ENCODE measurements at places on chromosomes 7 and 10.

- no peak for DNase-seq
Observed at GRCh38 chr10:29189256-29189655, 99.6 kb upstream of the LYZL1 start.

DNA sequence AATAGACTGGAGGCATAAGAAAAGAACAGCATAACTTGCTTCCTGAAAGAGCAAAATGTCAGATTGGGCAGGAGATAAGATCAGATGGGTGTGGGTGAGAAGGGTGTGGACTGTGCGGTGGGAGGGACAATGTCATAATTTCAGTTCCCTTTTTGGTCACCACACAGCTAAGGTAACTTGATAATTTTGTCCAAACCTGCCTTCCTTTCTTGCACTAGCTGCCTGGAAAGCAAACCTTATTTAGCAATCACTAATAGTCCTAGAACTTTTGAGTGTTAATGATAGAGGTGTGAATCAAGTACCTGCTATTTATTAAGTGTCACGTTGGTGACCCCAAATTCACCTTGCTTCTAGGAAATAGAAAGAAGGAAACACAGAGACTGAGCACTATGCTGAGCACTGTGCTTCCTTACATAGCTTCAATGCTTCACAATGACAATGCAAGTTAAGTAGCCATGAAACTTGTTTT is 72.4 kb upstream of the SP4 start:
- no peak for DNase-seq

GRCh38 chr10:71521504-71522441 is 125.1 kb downstream of the CDH23 start:
- DNase-seq: no peak

GRCh38 chr10:71483135-71483534 is 86.4 kb downstream of the CDH23 start:
- DNase-seq: no peak

DNA sequence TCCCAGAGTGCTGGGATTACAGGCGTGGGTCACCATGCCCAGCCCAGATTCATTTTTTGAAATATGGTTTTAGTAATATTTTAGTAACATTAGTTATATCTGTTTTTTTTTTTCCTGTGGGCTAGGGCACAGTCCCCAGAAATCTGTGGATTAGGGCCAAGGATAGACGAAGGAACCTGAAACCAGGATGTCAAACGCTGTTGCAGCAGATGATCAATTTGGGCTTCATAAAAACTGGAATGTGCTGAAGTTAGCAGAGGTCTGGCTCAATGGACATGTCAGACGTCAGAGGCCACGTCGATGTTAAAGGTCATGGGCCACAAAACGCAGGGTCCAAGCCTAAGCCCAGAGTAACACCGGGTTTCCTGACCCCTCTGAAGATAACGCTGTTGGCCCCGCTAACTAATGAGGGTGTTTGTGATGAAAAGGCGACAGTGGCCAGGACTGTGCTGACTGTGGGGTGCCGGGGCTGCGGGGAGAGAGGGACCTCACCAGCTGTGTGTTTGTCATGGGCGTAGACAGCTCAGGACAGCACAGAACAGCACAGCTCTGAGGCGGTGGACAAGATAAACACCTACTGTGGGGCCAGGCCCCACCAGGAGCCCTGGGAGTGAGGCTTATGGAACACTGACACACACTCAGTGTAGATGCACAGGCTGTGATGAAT is 23.8 kb upstream of the GTPBP4 start:
- DNase-seq: no peak

- no peak for DNase-seq
Observed at GRCh38 chr7:101172854-101173751, 7.0 kb downstream of the NAT16 start.

DNA sequence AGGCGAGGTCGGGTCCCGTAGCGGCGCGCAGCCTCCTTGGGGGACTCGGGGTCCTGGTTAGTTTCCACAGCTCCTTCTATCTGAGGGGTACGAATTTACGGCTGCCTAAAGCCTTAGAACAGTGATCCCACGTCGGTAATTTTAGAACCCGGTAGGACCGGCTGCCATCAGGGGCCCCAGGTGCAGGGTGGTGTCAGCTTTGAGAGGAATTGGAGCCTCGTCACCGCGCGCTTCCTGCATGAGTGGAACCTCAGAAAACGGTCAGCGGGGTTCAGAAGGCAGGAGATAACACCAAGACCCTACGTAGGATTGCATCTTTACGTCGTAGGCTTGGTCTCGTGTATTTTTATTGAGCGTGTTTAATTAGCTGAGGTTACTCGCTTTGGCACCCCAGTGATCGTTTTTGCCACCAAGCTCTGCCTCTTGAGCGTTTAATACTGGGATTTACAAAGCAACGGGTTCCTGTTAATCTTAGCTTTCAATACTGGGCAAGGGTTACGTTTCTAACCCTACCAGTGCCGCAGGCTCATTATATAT is 443 bp downstream of the RNF32 start:
- DNase-seq: no peak

DNA sequence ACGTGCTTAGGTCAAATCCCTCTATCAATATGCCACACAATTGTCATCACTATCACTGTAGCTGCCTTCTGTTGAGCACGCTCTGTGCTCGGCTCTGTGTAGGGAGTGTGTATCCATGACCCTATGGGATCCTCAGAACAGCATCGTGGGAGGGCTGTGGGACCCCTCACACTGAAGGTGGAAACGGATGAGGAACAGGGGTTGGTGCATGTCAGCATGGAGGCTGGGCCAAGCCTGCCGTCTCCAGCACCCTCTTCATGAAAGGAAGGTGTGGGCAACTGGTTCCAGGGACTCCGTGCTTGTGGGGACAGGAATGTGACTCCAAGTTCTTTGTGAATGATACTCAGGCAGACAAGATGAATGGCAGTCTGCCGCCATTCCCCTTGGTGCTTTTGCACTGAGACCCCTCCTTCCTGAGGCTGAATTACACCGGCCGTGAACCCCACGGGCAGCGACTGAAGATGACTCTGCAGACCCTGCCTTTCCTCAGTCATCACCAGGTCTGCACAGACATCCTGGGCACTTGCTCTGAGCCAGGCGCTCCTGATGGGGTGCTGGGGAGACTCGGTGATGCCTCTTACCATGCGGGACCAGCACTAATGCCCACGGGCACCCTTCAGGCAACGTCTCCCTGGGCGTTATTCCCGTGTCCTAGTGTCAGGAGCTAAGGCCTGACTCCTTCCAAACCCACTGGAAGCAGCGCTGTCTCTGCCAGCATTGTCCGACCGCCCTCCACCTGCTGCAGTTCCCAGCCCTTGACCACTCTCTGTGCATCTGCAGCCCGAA is 495.2 kb downstream of the TCERG1L start:
- DNase-seq: no peak

- DNase-seq: no peak
Observed at GRCh38 chr7:78702770-78703169, 750.7 kb downstream of the MAGI2 start.

GRCh38 chr7:84025332-84025927 is 169.2 kb downstream of the SEMA3A start:
- no peak for DNase-seq

DNA sequence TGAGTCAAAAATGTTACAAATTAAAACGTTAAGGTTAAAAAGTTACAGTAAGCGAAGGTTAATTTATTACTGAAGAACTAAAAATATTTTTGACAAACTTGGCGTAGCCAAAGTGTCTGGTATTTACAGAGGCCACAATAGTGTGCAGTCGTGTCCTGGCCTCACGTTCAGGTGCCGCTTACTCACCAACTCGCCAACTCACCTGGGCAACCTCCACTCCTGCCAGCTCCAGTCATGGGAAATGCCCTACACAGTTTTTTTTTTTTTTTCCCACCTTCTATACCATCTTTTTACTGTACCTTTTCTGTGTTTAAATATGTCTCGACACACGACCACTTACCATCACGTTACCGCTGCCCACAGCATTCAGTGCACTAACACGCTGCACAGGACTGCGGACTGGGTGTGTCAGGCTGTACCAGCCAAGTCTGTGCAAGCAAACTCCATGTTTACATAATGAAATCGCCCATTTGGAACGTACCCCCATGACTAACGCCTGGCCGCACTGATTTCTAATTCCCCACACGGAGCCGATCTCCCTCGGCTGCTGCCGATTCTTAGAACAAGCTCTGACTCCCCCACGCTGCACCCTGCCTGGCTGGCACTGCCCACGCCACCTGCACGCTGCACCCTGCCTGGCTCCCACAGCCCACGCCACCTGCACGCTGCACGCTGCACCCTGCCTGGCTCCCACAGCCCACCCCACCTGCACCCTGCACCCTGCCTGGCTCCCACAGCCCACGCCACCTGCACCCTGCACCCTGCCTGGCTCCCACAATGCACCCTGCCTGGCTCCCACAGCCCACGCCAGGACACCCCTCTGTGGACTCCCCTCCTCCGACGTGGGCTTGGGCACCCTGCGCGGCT is 203.1 kb downstream of the ZMYND11 start:
- no peak for DNase-seq

DNA sequence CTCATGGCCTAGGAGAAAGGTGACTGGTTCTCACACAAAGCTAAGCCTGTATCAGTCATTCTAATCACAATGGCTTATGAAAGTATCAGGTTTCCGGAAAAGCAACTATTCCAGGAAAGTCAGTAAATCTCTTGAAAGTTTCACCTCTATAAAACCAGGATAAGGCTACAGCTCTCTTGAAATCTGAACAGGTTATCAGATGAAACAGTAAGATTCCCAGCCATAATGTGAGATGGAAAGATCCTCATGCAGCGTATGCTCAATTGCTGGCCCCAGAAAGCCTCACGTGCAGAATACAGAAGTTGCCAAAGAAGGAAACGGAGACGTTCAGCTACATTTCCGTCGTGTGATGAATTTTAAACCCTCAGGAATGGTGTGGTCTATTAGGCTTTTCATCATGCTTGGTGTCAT is 90.0 kb downstream of the PFKFB3 start:
- no peak for DNase-seq

GRCh38 chr10:35089611-35090161 is 455 bp downstream of the CUL2 start:
- no peak for DNase-seq

- DNase-seq: no peak
Observed at GRCh38 chr10:36391405-36391804, 734.0 kb upstream of the ANKRD30A start.

- DNase-seq: no peak
Observed at GRCh38 chr10:92810934-92811532, 37.3 kb upstream of the EXOC6 start.

DNA sequence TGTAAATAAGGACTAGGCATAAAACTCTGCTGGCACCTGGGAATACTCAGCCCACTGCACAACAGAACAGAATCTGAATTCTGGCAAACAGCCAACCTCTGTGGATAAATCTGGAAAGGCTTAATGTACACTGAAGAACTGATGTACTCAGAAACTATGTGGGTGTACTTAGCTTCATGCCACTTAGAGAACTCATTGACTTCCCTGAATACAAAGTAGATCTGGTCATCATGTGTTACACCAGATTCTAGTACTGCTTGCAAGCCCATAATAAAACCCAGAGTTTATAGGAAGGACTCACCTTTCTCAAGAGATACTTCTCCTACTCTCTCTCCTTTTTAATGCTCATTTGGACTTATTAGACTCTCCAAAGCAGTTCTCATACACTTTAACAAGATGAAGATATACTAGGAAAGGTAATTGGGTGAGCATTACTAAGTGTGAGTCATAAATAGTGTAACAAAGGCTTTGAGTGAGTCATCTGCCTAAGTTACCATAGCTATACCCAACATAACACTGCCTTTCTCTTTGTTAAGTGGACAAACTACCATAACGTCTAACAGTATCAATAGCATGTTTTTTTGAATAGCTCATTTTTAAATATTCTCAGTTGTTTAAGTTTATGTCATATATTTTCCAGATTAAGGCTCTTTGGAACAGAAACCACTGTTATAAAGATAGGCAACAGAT is 309.1 kb downstream of the MDFIC start:
- no peak for DNase-seq

GRCh38 chr7:85682833-85683620 is 496.2 kb upstream of the SEMA3D start:
- no peak for DNase-seq

- DNase-seq: no peak
Observed at GRCh38 chr7:80026766-80027165, 107.9 kb upstream of the GNAI1 start.

Measured in H1 (cell line).